ENCODE measurements at places on chromosomes 2 and 18. TPM values are rescaled to one million over a fixed set of nuclear protein-coding genes. Genes with fewer than 3 reads are reported as not detected.

Gene GREB1L
- total RNA-seq: 0.31 TPM

Gene TFCP2L1
- total RNA-seq: 0.47 TPM

Gene RAX
- total RNA-seq: not detected

- DNase-seq: no peak
Observed at GRCh38 chr18:837922-838321, 25.9 kb upstream of the YES1 start.

DNA sequence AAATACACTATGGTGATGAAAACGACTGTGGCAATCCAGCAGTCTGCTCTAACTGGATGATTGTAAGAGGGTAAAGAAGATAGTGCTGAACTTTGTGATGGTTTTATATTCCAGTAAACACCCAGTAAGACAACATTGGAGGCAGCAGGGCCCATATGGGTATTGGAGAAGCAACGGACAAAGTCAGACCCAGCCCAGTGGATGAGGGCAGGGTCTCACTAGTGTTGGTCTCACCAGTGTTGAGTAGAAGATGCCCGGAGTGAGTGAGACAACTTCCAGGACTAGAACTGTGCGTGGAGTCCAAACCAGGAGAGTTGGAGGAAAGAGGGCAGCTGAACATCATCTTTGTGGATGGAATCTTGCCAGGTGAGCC, 71.9 kb upstream of the CELF4 start:
- DNase-seq: no peak

- DNase-seq: no peak
Observed at GRCh38 chr2:60551240-60552077, 2.0 kb downstream of the BCL11A start.

- no peak for DNase-seq
Observed at GRCh38 chr18:63511285-63511684, 30.9 kb upstream of the SERPINB12 start.

- no peak for DNase-seq
Observed at GRCh38 chr2:184879671-184880070, 281.3 kb downstream of the ZNF804A start.

Measured in occipital lobe (tissue), 3 donors.